ENCODE measurements at places on chromosomes 3 and 15.
A peak's percentile ranks its signal among the peaks of the same experiment; 100 is the strongest.

DNA sequence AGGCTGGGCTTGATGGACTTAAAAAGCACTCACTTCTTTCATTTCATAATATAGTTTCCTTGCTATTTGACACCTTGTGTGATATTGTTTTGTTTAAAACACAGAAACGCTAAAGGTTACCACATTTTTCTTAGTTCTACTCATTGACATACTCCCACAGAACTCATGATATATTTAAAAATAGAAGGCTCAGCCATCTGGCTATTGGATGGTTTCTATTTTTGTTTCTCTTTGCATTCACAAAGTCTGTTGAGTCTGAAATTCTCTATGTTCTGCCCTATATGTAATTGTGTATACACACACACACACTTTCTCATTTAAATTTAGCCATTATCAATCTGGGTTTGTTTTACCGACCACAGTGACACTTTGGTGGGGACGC is 128.2 kb downstream of the SOX2 start:
- DNase-seq: no peak

DNA sequence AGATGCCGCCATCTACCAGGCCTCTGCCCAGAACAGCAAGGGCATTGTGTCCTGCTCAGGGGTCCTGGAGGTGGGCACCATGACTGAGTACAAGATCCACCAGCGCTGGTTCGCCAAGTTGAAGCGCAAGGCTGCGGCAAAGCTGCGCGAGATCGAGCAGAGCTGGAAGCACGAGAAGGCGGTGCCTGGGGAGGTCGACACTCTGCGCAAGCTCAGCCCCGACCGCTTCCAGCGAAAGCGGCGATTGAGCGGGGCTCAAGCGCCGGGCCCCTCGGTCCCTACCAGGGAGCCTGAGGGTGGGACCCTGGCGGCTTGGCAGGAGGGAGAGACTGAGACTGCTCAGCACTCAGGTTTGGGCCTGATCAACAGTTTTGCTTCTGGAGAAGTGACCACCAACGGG is 22.6 kb downstream of the ALPK3 start:
- DNase-seq: no peak

GRCh38 chr3:4687167-4687566 is 194.0 kb downstream of the ITPR1 start:
- DNase-seq: peak; percentile 20

DNA sequence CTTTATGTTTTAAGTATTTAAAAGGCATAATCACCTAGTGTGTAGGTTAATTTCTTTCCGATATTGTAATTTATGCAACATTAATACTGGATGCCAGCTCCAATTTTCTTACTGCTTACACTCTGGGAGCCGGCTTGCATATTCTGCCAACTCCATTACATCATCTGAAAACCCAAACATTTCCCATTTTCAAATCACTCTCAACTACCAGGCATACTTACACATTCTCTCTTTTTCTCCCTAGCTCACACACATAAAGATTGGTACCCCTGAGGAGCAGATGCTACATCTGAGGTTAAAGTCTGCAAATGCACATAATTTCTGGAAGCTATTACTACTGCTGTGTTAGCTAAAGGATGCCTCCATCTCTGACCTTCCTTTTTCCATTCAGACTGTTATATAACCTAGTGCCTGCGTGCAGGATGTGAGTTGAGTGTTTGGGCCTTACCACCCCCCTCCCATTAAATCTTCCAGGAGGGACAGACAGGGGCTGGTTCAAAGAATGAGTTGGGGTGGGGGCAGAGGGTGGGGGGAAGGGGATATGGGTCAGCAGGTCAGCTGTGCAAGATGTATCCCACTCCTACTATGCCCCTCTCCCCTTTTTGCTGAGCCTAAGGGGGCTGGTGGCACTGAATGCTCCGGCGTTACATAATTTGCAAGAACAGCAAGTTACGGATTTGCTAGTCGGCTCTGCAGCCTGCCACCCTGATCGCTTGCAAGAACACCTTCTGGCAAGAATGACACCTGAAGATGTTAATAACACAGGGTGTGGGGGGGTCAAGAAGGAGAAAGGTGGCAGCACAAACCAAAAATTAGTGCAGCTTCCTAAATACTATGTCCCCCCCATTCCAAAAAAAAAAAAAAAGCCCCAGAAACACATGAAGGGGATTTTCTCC is 2.5 kb downstream of the RORA start:
- no peak for DNase-seq

GRCh38 chr3:152313914-152314313 is 45.2 kb downstream of the MBNL1 start:
- no peak for DNase-seq

GRCh38 chr15:71654720-71655174 is 155.6 kb upstream of the NR2E3 start:
- no peak for DNase-seq

- no peak for DNase-seq
These were observed 262.7 kb upstream of the CTDSPL start for GRCh38 chr3:37598808-37599581.

DNA sequence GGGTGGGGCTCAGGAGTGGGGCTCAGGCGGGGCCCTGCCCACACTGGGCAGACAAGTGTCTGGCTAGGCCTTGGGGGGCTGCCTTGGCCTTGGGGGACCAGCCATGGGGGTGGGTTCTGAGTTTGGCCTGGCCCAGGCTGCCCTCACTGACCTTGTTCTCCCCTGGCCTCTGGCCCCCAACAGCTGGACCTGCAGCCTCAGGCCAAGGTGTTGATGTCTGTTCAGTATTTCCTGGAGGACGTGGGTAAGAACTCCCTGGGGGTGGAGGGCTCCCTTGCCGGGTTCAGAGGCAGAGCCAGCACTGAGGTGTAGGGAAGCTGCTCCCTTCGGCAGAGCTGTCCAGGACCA is 20.0 kb downstream of the PRKCD start:
- DNase-seq: no peak

GRCh38 chr3:45688194-45688881 is 858 bp upstream of the SACM1L start:
- DNase-seq: peak; percentile 50

- DNase-seq: peak; percentile 53
These were observed at the start of gene MYD88 for GRCh38 chr3:38138349-38139190. TSS of gene MYD88 (plus strand) at chr3:38138661. CDS start at chr3:38138701, 40 bp downstream.

DNA sequence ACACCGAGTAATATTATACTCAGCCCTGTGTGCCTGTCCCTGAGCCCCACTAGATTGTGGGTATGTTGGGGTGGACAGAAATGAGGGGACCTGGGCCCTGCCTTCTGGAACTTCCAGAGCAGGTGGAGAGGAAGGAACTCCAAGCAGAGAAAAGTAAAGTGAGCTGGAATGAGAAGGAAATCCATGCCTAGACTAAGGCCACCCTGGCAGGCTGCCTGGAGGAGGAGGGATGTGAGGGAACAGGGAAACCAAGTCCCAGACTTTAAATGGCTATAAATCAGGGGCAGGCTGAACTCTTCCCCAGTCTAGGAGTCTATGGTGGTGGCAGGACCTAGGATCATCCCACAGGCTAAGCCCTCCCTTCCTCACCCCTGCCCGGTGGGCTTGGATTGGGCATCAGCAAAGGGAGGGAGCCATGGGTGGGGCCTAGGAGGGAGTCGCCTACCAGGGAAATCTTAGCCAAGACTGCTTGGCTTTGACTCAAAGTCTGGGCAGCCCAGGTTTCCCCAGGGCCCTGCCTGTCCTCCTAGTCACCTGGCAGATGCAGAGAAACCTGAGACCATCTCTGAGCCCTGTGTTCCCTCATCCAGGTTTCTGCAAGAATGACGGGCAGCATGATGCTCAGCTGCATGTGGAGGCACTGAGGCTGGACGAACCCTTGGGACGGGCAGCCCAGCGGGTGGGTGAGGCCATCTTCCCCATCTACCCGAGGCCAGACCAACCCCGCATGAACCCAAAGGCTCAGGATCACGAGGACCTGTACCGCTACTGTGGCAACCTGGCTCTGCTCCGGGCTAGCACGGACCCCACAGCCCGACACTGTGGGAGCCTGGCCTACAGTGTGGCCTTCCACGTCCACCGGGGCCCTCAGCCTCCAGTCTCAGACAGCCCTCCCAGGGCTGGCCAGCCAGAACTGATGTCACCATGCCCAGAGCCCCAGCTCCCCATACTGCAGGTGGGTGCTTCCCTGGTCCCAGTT is 15.6 kb upstream of the STRA6 start:
- DNase-seq: no peak
